ENCODE measurements at places on chromosomes 3 and 15. TPM values are rescaled to one million over a fixed set of nuclear protein-coding genes. Genes with fewer than 3 reads are reported as not detected.
A peak's percentile ranks its signal among the peaks of the same experiment; 100 is the strongest.

GRCh38 chr3:147699175-147699838 lies 290.1 kb downstream of the ZIC1 start:
- peak; percentile 79 for DNase-seq
- H3K36me3 ChIP-seq = no peaks in the 10 kb centered on the region
- H3K27ac ChIP-seq = no peak overlapping the region
- no peak overlapping the region for H3K4me3 ChIP-seq
- no peaks in the 10 kb centered on the region for H3K27me3 ChIP-seq
- H3K4me1 ChIP-seq = no peaks in the 10 kb centered on the region

- no peak overlapping the region for H3K27ac ChIP-seq
- no peak for DNase-seq
- H3K4me3 ChIP-seq = no peak overlapping the region
- no peaks in the 10 kb centered on the region for H3K27me3 ChIP-seq
- no peaks in the 10 kb centered on the region for H3K36me3 ChIP-seq
- no peaks in the 10 kb centered on the region for H3K4me1 ChIP-seq
Observed at GRCh38 chr15:35061825-35062737, 23.0 kb downstream of the NANOGP8 start.

DNA sequence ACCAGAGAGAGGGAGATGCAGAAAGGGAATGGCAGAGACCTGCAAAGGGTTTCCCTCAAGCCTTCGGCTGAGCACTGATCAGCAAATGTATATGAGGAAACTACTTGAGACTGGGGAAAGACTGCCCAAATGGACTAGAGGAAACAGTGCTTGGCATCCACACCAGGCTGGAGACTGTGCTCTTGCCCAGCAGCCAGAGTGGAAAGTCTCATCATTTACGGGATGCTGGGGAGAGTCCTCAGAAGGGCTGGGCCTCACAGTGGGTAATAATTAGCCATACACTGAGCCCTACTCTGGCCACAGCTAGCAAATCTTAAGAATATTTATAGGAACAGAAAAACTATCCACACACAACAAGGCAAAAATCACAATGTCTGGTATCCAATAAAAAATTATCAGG lies 18.5 kb downstream of the RAB6B start:
- H3K4me3 ChIP-seq = no peak overlapping the region
- H3K36me3 ChIP-seq = no peaks in the 10 kb centered on the region
- DNase-seq = no peak
- H3K4me1 ChIP-seq = no peaks in the 10 kb centered on the region

FSTL1 gene
- 309 TPM for total RNA-seq

KNG1 gene
- not detected for total RNA-seq

ATP2B2 gene
- not detected for total RNA-seq

Data from fibroblast of lung (primary cell).